ENCODE measurements at places on chromosomes 1 and 21.

- no peak for DNase-seq
These were observed 48.6 kb downstream of the TSNAX start for GRCh38 chr1:231576804-231577718.

- no peak for DNase-seq
These were observed 13.7 kb upstream of the BEND5 start for GRCh38 chr1:48790397-48790796.

DNA sequence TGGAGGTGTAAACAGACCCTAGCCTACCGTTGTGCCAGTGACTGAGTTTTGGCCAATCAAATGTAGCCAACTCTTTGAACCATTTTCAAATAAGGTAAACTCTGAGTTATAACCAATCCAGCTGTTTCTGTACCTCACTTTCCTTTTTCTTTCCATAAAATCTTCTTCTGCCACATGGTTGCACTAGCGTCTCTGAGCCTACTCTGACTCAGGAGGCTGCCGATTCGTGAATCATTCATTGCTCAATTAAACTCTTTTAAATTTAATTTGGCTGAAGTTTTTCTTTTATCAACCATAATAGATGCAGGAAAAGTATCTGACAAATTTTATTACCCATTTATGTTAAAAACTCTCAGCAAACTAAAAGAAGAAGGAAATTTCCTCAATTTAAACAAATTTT lies 111.5 kb upstream of the LYPLAL1 start:
- no peak for DNase-seq

GRCh38 chr21:36908260-36908908 lies 58.1 kb downstream of the HLCS start:
- DNase-seq: no peak

- DNase-seq: no peak
These were observed 291.6 kb downstream of the PTBP2 start for GRCh38 chr1:97013136-97013535.

DNA sequence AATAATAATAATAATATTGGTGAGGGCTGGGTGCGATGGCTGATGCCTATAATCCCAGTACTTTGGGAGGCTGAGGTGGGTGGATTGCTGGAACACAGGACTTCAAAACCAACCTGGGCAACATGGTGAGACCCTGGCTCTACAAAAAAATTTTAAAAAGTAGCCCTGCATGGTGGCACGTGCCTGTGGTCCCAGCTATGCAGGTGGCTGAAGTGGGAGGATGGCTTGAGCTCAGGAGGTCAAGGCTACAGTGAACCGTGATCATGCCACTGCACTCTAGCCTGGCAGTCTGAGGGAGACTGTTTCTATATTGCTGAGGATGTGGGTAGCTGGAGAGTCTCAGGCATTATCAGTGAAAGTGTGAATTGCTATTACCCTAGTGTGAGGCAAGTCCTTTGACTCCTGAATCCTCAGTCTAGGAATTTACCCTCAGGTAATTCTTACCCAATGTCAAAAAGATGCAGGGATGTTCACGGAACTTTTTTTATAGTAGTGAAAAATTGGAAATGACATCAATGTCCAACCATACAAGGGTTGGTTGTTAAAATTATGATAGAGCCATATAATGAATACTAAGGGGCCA lies 61.8 kb upstream of the RPL11 start:
- DNase-seq: no peak

DNA sequence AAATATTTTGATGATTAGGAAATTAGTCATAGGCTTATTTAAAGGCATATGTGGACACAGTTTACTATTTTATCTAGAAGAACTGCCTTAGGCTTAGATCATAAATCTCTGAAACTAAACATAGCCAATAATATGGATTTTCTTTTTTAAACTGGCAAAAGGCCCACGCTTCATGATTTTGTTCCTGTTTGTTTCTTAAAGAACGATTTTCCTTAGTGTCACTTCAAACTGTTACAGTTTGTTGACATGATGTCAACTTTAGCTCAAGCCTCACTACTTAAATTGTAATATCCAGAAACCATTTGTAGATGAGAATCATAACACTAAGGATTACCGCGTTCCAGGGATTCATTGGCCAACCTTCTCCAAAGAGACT lies 322.6 kb downstream of the HHIPL2 start:
- no peak for DNase-seq

DNA sequence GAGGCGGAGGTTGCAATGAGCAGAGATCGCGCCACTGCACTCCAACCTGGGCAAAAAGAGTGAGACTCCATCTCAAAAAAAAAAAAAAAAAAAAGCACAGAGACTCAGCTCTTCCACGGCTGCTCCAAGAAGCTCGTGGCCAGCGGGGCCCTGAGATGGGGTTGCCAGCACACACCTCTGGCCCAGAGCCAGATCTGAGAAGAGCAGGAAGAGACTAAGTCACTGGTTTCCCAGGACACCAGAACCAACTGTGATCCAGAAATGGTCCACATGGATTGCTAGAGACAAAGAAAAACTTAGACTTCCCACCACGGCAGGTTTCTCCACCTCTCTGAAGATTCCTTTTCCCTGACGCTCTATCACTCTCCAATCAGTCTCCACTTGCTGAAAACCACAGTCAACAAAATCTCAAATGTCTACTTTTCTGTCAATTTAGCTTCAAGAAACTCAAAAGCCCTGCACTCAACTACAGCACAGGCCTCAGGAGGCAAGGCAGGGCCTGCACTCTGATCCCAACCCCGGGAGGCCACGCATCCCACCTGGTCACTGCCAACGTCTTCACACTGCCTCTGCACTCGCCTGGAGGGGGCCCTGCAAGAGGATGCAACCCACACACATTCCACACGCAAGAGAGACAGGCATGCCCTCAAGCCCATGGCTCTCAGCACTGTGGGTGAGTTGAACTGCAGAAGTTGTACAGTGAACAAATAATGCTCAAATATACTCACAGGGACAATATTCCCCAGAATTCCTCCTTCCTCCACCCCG lies 79.0 kb downstream of the NPHP4 start:
- no peak for DNase-seq

GRCh38 chr1:14626869-14627607 lies 28.6 kb downstream of the KAZN start:
- DNase-seq: no peak

GRCh38 chr1:24413350-24414163 lies at the start of gene STPG1:
Gene STPG1, minus strand, starts transcription at chr1:24413782. Its CDS starts 12,394 bp downstream, at chr1:24401388.
- peak; percentile 85 for DNase-seq

- DNase-seq: no peak
These were observed 768.4 kb upstream of the ADGRL2 start for GRCh38 chr1:81032374-81032773.

DNA sequence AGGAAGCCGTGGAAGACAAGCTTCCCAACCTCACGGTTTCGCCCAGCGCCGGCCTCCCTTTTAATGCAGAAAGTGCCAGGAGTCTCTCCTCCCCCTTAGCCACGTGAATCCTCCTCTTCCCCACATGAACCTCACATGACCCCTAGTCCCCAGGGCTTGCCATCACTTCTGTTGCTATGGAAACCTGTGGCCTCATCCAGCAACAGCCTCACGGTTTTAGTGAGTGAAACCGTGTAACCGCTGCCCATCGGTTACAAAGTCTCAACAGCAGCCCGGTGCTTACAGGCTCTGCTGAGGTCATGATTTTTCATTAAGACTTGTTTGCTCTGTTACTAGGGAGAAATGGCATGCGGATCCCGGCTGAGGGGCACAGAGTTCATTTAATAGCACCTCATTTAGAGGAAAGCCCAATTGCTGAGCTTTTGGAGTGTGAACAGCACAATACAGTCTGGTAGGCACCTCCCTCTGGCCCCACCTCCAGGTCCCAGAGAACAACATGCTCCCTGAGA lies 143.2 kb upstream of the BACE2 start:
- no peak for DNase-seq

GRCh38 chr1:193114485-193115095 lies 7.2 kb upstream of the CDC73 start:
- DNase-seq: no peak

DNA sequence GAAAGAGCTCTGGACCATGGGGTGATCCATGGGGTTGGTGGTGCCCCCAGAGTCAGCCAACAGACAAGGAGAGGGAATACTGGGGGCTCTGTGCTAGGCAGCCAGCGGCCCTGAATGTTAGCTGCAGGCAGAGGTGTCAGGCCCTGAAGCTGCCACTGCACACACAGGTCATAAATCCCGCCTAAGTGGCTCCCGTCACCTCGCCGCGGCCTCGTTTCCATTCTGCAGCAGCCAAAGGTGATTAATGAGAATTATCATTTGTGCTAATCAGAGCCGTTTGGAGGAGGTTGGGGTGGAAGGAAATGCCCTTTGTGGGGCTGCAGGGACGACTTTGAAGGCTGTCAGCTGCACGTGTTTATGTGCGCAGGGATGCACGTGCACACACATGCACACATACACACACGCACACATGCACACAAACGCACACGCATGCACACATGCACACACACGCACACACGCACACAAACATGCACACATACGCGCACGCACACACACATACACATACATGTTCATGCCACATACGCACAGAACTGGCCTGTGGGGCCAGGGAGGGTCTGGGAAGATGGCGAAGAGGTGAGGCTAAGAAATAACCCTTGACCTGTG lies 88.8 kb upstream of the ARHGEF16 start:
- no peak for DNase-seq

DNA sequence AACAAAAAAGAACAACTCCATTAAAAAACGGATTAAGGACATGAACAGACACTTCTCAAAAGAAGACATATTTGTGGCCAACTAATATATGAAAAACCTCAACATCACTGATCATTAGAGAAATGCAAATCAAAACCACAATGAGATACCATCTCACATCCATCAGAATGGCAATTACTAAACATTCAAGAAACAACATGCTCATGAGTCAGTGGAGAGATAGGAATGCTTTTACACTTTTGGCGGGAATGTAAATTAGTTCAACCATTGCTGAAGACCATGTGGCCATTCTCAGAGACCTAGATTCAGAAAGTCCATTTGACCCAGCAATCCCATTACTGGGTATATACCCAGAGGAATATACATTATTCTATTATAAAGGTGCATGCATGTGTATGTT lies 1442.6 kb upstream of the B3GALT2 start:
- no peak for DNase-seq

- DNase-seq: no peak
These were observed 840.4 kb downstream of the USP25 start for GRCh38 chr21:16570171-16570570.

DNA sequence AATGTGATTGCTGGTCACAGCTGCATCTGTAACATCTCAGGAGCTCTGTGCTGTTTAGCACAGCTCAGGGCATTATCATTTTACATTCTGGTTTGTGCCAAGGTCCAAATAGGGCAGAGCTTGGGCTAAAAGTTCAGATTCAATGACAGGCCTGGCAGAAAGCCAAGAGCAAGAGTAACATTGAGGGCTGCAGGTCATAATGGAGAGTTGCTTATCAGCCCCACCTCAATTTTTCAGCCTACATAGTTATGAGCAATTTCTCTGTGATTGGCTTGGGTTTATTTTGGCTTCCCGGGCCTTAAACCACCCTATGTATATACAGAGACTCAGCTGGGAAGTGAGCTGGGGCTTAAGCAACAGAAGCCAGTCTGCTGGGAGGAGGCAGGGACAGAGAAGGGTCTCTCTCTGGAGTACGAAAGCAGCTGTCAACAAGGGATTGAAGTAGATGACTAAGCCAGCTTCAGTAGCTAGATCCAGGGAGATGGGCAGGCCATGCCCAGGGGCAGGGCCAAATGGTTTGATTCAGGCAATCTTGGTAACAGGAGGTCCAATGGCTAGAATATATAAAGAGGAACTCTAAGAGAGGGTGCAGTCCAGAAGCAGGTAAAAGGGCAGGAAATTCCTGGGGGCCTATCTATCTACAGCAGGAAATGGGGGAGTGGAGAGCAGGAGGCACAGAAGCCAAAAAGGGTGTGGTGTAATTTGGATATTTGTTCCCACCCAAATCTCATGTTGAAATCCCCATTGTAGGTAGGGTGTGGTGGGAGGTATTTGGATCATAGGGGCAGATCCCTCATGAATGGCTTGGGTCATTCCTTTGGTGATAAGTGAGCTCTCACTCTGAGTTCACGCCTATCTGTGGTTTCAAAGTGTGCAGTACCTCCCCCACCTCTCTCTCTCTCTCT lies 49.0 kb downstream of the BRINP2 start:
- DNase-seq: no peak

DNA sequence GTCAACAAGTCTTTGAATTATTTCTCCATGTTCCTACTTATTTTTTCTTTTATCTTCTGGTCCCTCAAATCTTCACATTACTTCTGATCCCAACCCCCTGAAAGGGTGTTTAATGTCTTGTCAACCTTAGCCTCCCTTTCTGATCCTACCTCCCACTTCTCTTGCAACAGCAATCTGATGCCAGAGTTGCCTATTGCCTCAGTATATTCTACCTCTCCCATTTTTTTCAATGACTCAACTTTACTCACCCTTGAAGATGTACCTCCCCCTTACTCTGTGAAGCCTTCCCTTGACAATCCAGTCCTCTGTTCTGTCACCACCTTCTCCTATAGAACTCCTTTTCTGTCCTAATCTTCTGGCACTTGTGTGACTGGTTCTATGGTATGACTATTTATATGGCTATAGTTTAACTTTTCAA lies 99.5 kb upstream of the CD55 start:
- no peak for DNase-seq

DNA sequence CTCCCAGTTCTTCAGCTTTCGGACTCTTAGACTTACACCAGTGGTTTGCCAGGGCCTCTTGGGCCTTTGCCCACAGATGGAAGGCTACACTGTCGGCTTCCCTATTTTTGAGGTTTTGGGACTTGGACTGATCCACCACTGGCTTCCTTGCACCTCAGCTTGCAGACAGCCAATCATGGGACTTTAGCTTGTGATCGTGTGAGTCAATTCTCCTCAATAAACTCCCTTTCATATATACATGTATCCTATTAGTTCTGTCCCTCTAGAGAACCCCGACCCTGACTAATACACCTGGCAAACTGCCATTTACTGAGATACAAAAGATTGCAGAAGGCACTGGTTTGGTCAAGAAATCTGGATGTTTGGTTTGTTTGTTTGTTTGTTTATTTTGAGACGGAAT lies 6.4 kb upstream of the RAB4A start:
- no peak for DNase-seq

- DNase-seq: no peak
These were observed 48.8 kb downstream of the TENT5C start for GRCh38 chr1:117654493-117655219.

DNA sequence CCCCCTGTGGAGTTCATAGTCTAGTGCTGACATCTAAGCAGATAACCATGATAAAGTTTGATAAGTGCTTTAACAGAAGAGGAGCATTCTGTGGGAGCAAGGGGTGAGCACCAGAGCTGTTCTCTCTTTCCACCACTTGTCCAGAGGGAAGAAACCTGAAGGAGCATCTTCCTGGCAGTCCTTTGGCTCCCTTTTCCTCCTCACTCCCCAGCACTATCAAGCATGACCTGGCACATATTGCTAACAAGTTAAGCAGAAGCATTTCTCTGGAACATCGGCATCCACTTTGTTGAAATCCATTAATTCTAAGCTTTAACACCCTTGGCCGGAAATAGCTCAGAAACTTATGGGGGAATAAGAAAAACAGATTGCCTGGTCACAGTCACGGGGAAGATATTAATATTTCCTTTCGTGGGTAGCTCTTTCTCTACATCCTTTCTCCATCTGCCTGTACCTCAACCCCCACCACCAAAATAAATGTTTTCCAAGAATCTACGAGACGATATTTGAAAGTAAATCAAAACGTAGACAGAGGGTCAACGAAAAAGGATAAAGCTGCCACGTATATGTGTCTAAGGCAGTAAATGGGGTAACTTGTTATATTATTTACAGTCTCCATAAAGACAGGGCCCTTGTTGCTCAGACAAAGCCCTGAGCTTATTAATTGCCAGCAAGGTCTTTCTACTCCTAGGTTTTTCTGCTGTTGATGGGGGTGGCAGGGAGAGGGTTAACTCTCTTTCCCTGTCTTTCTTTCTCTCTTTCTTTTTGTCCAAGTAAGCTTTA lies 351.4 kb downstream of the NUF2 start:
- no peak for DNase-seq

GRCh38 chr1:21262293-21263051 lies 27.8 kb downstream of the ECE1 start:
- DNase-seq: no peak
